ENCODE measurements at places on chromosomes 12 and 14.

- H3K4me3 ChIP-seq = no peak overlapping the region
- DNase-seq = no peak
- H3K27me3 ChIP-seq = no peaks in the 10 kb centered on the region
- H3K27ac ChIP-seq = no peak overlapping the region
- no peaks in the 10 kb centered on the region for H3K4me1 ChIP-seq
Observed at GRCh38 chr14:59313658-59314608, 125.5 kb downstream of the DAAM1 start.

GRCh38 chr14:95313707-95314106 is 6.0 kb downstream of the CLMN start:
- no peak overlapping the region for H3K27ac ChIP-seq
- DNase-seq = no peak
- peaks cover 5% of the 10 kb centered on the region for H3K4me1 ChIP-seq

DNA sequence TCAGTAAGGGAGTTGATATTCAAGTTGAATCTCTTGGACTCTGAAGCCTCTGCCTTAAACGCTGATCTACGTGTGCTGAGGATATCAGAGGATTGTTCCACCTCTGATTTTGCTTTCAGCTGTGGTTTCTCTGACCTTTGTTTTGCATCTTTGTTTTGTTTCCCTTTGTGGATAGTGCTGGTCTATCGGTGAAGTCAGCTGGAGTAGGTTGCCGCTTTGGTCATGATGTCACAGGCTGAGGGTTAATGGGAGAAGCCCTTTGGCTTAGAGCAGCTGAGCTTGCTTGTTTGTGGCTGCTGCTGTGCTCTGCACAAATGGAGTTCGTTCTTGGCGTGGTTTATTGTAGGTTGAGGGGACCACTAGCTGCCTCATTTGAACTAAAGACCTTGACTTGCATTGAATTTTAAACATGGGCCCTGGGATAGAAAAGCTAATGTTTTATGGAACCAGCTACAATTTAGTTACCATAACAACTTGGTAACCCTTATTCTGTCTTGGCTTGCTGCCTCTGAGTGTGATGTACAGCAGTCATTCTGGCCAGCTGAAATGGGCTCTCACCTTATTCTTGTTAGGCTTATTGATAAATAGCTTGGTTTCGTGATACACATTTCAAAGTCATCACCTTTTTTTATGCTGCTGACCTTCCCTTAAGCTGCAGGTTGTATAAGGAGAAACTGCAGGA is 284.5 kb upstream of the E2F7 start:
- DNase-seq = no peak
- H3K36me3 ChIP-seq = no peaks in the 10 kb centered on the region
- peak overlapping the region; percentile 17 for H3K27ac ChIP-seq
- peaks cover 6% of the 10 kb centered on the region for H3K4me1 ChIP-seq

DNA sequence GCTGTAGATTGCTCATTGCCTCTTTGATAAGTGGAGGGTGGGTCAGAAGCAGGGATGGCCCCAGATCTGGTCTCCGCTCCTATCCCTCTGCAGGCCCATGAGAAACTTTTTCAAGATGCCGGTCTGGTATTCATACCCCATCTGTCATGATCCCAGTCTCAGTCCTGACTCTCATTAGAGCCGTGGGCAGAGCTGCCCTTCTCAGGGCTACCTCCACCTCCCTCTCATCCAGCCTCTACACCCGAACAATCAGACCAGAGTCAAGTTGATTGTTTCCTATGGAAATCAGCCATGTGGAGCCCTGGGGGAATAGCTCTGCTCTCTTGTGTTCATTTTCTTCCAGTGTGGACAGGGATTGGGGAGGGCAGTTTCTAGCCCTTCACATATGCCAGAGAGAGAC is 45.8 kb downstream of the NEUROD4 start:
- H3K4me1 ChIP-seq = no peaks in the 10 kb centered on the region
- H3K36me3 ChIP-seq = no peaks in the 10 kb centered on the region
- no peak for DNase-seq
- no peak overlapping the region for H3K27ac ChIP-seq

GRCh38 chr14:34147461-34147860 is 196.6 kb upstream of the EGLN3 start:
- H3K4me3 ChIP-seq = no peak overlapping the region
- DNase-seq = no peak
- H3K27ac ChIP-seq = no peak overlapping the region
- H3K36me3 ChIP-seq = no peaks in the 10 kb centered on the region

DNA sequence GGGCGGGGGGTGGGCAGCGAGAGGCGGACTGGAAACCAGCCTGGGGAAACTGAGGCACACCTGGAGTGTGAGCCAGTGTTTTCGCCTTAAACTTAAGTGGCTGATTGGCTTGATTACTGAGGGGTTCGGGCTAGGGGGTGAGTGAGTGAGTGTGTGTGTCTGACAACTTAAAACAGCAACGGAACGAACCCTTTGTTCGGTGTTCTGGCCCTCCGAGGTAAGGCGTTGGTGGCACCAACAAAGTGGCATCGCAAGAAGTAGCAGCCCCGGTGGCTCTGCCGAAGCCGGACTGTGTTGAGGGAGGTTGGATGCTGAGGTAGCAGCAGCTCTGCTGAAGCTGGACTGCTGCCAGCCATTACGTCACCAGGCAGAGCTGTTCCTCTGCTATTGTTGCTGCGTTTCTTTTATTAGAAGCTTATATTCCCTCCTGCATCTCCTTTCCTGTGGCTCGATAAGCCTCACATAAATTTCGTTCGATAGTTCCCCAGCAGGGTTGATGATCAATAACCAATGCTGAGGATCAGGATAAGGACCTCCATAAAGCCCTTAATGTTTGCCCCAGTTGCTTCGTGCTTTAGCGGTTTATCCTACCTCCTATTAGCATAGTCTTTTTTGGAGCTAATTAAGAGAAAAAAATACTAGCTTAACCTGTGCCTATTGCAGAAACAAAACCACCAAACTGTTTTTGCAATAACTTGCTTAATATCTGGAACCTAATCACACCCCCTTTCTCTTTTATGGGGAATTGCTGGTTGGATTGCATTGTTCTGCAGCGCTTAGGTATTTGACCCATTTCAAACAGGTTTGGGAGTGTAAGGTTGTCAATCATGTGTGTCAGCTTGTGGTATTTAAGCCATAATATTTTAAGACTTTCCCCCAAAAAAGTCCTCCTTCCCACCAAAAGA is 1.3 kb downstream of the GPR137C start:
- H3K27ac ChIP-seq = peak overlapping the region; percentile 89
- DNase-seq = peak; percentile 67
- no peaks in the 10 kb centered on the region for H3K36me3 ChIP-seq
- peak overlapping the region; percentile 97 for H3K4me3 ChIP-seq
- H3K4me1 ChIP-seq = no peaks in the 10 kb centered on the region
- H3K27me3 ChIP-seq = peaks cover 10% of the 10 kb centered on the region

- no peak overlapping the region for H3K27ac ChIP-seq
- H3K4me3 ChIP-seq = peak overlapping the region; percentile 97
- H3K27me3 ChIP-seq = peaks cover 7% of the 10 kb centered on the region
- DNase-seq = no peak
- peaks cover 27% of the 10 kb centered on the region for H3K36me3 ChIP-seq
Observed at GRCh38 chr12:48349471-48349870, 1.2 kb downstream of the ZNF641 start.

DNA sequence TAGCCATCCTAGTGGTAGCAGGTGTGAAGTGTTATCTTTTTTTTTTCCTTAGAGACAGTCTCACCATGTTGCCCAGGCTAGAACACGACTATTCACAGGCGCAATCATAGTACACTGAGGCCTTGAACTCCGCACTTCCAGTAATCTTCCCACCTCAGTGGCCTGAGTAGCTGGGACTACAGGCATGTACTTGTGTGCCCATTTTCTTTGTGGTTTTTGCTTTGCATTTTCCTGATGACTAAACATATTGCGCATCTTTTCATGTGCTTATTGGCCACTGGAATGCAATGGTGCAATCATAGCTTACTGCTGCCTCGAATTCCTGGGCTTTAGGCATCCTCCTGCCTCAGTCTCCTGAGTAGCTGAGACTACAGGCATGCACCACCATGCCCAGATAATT is 33.3 kb upstream of the GCH1 start:
- no peak overlapping the region for H3K27ac ChIP-seq
- no peak overlapping the region for H3K4me3 ChIP-seq

DNA sequence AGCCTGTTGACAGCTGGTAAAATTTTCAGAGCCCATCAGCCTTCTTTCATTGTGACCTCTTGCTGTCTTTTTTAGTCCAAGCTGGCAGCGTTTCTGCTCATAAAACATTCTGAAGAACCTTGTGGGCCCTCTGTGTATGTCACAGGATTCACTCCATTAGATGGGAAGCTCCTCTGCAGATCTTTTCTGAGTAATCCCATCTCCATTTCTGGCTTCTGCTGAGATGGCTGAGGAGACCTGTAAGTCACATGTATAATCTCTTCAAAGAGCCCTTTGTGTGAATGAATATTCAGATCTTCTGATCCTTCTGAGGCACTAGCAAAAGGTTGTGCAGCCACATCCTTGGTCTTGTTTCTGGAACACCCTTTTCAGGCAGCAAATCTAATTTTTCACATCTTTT is 2.8 kb downstream of the RXYLT1 start:
- no peak overlapping the region for H3K27ac ChIP-seq
- peaks cover 8% of the 10 kb centered on the region for H3K27me3 ChIP-seq
- peaks cover 21% of the 10 kb centered on the region for H3K36me3 ChIP-seq
- DNase-seq = no peak

GRCh38 chr14:81211844-81212243 is 8.9 kb downstream of the GTF2A1 start:
- no peak for DNase-seq
- H3K4me3 ChIP-seq = no peak overlapping the region
- no peak overlapping the region for H3K27ac ChIP-seq
- peaks cover 31% of the 10 kb centered on the region for H3K36me3 ChIP-seq
- peaks cover 11% of the 10 kb centered on the region for H3K4me1 ChIP-seq

- H3K4me3 ChIP-seq = no peak overlapping the region
- H3K27ac ChIP-seq = peak overlapping the region; percentile 42
- H3K27me3 ChIP-seq = peaks cover 2% of the 10 kb centered on the region
- H3K4me1 ChIP-seq = peaks cover 38% of the 10 kb centered on the region
- peak; percentile 39 for DNase-seq
Observed at GRCh38 chr12:75892731-75893408, 138.7 kb downstream of the PHLDA1 start.

DNA sequence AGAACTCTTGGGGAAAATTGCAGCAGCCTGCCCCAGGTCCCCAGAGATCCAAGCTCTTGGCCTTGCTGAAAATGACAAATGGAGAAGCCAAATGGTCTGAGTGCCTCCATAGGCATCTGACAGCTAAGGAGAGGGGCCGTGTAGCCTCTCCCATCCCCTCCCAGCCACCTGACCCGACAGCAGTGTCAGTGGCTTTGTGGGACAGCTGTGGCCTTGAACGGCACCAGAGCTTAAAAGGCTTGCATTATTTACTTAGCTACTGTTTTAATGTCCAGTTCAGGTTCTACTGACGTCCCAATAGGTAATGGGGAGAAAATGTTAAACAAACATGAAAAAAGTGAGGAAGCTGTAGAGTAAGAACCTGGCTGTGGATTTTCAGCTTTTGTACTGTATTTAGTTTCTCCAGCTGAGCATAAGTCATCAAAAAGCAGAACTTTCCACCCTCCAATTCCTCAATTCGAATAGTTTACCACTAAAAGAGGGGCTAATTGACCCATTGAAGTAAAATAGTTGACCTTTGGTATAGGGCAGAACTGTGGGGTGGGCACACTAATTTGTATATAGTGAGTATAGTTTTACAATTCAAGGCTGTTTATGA is 50.0 kb downstream of the FOS start:
- H3K27me3 ChIP-seq = peaks cover 1% of the 10 kb centered on the region
- no peaks in the 10 kb centered on the region for H3K36me3 ChIP-seq
- no peaks in the 10 kb centered on the region for H3K4me1 ChIP-seq
- H3K4me3 ChIP-seq = no peak overlapping the region
- no peak overlapping the region for H3K27ac ChIP-seq

GRCh38 chr12:63968673-63969072 is 124.2 kb downstream of the SRGAP1 start:
- H3K36me3 ChIP-seq = no peaks in the 10 kb centered on the region
- peaks cover 1% of the 10 kb centered on the region for H3K27me3 ChIP-seq

- peaks cover 14% of the 10 kb centered on the region for H3K4me1 ChIP-seq
- no peak overlapping the region for H3K4me3 ChIP-seq
- peak overlapping the region; percentile 90 for H3K27ac ChIP-seq
- H3K36me3 ChIP-seq = no peaks in the 10 kb centered on the region
- peaks cover 5% of the 10 kb centered on the region for H3K27me3 ChIP-seq
Observed at GRCh38 chr14:61503167-61503801, 181.9 kb downstream of the PRKCH start.

DNA sequence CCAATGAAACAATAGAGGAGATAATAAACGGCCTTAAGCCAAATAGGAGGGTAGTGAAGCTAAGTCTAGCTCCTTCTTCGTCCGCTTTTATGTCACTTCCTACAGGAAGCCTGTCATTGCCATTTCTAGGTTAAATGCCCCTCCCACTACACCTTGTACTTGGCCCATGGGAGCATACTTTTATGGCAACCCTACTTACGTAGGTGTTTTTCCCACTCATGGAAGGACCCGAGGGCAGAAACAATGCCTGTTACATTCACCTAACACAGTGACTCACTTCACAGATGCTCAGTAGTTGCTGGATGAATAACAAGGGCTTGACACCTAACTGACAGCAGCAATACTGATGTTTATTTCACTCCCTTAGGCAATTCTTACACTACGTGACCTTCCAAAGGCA is 44.5 kb downstream of the ALKBH1 start:
- H3K4me3 ChIP-seq = no peak overlapping the region
- H3K36me3 ChIP-seq = no peaks in the 10 kb centered on the region
- no peak overlapping the region for H3K27ac ChIP-seq
- DNase-seq = no peak

GRCh38 chr12:117563706-117564105 is 202.3 kb upstream of the NOS1 start:
- no peaks in the 10 kb centered on the region for H3K27me3 ChIP-seq
- H3K27ac ChIP-seq = no peak overlapping the region
- no peaks in the 10 kb centered on the region for H3K36me3 ChIP-seq
- DNase-seq = no peak
- no peak overlapping the region for H3K4me3 ChIP-seq
- no peaks in the 10 kb centered on the region for H3K4me1 ChIP-seq

- peaks cover 38% of the 10 kb centered on the region for H3K4me1 ChIP-seq
- peaks cover 4% of the 10 kb centered on the region for H3K36me3 ChIP-seq
- H3K4me3 ChIP-seq = peak overlapping the region; percentile 96
Observed at GRCh38 chr12:32895688-32896431, 717 bp downstream of the PKP2 start.

- H3K4me3 ChIP-seq = no peak overlapping the region
- H3K27me3 ChIP-seq = peaks cover 6% of the 10 kb centered on the region
- H3K36me3 ChIP-seq = peaks cover 9% of the 10 kb centered on the region
- no peaks in the 10 kb centered on the region for H3K4me1 ChIP-seq
- H3K27ac ChIP-seq = no peak overlapping the region
Observed at GRCh38 chr12:127121494-127122084, 1145.4 kb upstream of the TMEM132C start.

DNA sequence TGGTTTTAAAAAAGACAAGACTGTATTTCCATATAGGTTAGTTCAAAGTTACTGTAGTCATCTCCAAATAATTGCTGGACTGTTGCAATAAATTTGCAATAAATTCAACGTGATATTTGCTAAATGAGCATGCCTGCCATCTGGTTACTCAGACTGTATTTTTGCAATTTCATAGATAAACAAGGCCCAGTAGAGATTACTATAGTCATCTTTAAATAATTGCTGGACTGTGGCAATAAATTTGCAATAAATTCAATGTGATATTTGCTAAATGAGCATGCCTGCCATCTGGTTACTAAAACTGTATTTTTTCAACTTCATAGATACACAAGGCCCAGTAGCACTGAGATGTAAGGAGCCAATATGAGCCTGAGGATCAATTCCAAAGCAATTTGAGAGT is 5.6 kb downstream of the NTN4 start:
- DNase-seq = no peak
- no peak overlapping the region for H3K4me3 ChIP-seq
- no peaks in the 10 kb centered on the region for H3K36me3 ChIP-seq

Data from endothelial cell (in vitro differentiated cells).